ENCODE measurements at places on chromosomes 7 and 10.

GRCh38 chr10:81219758-81220157, 655.2 kb upstream of the NRG3 start:
- no peak for DNase-seq

DNA sequence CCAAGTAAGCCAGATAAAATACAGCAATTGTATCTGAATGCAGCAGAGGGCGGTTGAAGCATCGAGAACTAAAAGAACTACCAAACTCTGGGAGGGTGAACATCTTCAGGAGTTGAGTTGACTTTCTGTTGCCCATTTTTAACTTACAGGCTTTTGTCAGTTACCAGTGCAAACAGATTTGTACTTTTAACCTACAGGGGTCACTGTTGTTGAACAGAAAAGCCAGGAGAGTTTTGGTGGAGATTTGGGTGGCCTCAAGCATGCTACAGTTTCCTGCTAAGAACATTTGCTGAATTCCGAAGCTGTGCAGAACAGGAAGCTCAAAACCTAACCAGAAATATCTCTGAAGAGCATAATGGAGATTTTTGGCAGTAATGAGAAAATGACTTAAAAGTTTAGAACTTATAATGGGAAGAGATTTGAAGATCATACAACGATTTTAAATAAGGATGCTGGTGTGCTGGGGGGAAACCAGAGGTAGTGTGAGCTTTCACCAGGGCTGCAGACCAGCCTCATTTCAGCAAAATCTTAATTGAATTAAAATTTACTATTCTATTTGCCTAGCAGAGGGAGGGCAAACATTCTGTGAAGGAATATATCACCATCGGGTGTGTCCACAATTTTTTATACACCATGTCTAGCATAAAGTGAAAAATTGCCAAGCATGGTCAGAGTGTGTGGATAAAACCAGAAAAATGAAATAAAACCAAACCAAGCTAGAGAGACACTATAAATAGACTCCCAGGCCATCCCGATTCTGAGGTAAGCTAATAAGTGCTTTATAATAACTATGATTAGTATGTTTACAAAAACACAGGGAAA, 208.6 kb upstream of the CCDC6 start:
- DNase-seq, result no peak

GRCh38 chr10:32889631-32890212, 68.3 kb downstream of the ITGB1 start:
- no peak for DNase-seq

DNA sequence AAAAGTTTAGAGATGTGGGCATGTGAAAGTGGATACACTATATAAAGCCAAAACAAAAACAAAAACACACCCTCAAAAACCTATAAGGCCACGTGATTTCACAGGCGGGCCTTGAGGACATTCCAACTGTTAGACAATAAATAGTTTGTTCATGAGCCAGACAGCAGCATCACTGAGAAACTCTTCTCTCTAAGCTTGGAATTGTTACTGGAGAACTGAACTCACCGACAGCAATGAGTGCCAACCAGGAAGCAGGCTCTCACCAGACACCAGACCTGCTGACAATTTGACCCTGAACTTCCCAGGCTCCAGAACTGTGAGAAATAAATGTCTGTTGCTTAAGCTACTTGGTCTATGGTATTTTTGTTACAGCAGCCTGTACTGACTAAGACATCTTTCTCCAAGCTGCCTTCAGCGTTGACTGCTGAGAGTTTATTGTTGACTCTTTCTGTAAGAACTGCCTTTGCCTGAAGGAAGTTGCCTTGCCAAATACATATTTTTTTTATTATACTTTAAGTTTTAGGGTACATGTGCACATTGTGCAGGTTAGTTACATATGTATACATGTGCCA, 107.5 kb downstream of the EPDR1 start:
- DNase-seq, result no peak

GRCh38 chr10:113001599-113002448, 51.8 kb downstream of the TCF7L2 start:
- DNase-seq, result no peak

DNA sequence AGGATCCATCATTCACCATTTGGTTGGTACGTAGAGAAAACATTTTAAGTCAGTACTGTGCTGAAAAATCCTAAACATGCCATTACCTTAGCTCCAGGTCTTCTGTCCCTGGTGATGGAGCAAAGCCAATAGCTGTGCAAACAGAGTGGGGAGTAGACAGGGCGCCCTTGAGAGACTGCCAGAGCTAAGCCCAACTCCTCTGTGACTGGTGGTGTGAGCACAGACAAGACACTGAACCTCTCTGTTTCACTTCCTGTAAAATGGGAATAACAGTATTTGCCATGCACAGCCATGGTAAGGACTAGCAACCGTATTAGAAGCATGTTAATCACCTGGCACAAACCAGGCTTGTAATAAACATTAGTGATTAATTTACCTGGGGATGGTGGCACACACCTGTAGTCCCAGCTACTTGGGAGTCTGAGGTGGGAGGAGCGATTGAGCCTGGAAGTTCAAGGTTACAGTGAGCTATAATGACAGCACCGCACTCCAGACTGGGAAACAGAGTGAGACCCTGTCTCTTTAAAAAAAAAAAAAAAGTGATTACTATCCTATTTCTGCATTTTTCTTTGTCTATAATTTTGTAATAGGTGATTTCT, 28.7 kb downstream of the LYZL1 start:
- DNase-seq, result no peak

DNA sequence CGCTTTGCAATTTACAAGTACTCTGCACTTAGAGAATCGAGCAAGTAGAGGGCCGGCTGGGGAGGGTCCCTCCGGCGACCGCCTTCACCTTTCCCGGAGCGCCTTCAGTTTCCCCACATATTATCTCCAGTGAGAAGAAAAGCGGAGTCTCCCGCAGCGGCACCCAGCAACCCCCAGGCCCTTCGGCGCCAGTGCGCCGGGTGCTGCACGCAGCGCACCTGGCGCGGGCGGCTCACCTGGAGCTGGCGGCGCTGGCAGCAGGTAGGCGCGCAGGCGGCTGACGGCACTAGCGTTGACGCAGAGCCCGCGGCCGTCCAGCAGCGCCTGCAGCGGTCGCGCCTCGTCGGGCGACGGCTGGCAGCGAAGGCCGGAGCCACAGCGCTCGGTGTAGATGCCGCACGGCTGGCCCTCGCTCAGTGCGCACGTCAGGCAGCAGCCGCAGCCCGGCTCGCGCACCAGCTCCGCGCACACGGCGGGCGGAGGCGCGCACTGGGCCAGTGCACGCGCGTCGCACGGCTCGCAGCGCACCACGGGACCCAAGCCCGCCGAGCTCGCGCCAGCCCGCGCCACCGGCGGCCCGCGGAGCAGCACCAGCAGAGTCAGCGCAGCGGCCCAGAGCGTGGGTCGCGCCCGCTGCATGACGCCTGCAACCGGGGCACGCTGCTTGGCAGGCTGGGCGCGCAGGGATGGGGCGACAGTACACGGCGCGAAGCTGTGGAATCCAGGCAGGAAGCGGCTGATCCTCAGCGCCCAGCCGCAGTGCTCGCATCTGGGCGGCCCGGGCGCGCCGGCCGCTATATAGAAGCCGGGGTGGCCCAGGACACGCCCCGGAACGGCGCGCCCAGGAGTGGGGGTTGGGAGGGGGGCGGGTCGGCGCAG, at the start of gene IGFBP3:
Gene IGFBP3 (minus strand): TSS at position 771 of the 879 bp plus-strand sequence. CDS start 132 bp downstream, at position 639.
- no peak for DNase-seq

GRCh38 chr10:82887488-82887887, 1012.5 kb downstream of the NRG3 start:
- DNase-seq, result no peak

DNA sequence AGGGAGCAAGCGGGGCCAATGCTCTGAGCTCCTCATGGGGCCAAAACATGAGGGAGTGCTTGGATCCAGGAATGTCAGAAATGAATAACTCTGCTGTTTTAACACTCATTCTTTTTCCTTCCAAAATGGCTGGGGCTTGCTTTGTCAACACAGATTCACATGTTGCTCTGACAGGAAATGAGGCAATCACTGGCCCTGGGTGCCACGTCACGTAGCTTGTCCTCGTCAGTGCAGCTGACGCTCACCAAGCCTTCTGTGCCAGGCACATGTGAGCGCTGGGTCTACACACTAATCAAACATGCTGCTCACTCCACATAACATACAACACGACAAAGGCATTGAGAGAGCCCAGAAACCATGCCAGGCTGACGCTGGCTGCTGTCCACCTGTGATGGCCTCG, 198.9 kb downstream of the WDR37 start:
- peak; percentile 1 for DNase-seq

GRCh38 chr10:121183236-121183635, 332.1 kb downstream of the WDR11 start:
- no peak for DNase-seq

- DNase-seq, result no peak
Observed at GRCh38 chr10:5033061-5033778, 29.6 kb upstream of the AKR1C2 start.

- DNase-seq, result no peak
Observed at GRCh38 chr7:131898418-131898817, 342.0 kb upstream of the PODXL start.

DNA sequence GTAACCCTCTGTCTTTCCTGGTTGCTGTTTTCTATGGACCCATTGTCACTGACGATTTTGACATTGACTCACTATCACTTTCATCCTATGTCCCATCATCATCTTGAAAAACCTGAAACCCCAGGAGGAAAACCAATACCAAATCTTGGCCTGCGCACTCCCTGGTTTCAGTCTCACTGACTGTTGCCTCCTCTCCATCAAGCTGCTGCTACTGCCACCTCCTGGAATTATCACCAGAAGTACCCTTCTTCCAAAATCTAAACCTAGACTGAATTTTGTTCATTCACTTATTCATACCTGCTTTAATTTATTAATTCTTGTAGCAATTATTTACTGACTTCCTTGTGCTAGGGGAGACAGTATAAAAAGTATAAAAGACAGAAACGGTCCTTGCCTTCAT, 44.5 kb upstream of the ACBD5 start:
- no peak for DNase-seq

All from activated CD4-positive, alpha-beta T cell treated with anti-CD3 and anti-CD28 coated beads for 1 hour (primary cell).